ENCODE measurements at places on chromosomes 2 and 18.
A peak's percentile ranks its signal among the peaks of the same experiment; 100 is the strongest.

DNA sequence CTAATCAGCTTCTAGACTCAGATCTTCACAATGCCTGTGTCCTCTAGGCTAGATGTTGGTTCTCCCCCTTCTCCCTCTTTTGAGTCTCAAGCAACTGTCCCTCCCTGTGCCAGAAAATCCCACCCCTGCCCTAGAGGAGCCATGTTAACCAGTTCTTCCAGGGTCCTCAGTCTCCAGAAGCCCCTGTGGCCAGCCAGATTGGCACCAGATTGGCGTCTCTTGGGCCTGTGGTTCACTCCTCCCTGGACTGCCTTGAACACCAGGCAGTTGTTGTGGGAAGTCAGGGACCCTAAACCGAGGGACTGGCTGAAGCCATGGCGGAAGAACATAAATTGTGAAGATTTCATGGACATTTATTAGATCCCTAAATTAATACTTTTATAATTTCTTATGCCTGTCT lies 36.6 kb downstream of the CYP26B1 start:
- no peak for DNase-seq

DNA sequence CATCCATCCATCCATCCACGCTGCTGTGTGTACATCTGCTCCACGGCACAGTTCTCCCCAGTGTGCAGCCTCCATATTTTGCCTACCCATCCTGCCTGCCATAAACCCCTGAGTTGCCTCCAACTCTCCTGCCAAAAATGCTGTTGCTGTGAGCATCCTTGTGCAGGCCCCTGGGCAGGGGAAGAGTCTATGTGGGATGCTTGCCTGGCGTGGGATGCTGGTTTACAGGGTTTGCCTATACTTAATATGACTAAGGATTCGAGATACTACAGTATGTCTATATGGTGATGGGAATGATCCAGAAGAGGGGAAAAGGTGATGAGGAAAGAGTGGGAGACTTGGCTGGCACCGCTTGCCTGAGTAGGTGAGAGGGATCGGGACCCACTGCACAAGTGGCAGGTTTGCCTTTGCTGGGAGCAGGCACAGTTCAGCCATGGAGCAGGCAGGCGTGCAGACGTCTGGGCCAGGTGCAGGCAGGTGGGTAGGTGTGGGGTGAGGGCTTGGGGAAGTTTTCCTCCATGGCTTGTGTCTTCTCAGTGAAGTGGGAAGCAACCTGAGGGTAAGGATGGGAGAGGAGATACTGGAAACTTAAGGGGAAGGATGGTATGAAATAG lies 30.2 kb upstream of the FAHD2A start:
- DNase-seq: no peak

GRCh38 chr2:134081238-134081938 lies 172.5 kb upstream of the MGAT5 start:
- DNase-seq: no peak

- no peak for DNase-seq
These were observed 186.8 kb upstream of the SMAD7 start for GRCh38 chr18:49137585-49137984.

GRCh38 chr2:135876066-135876711 lies at the start of gene MCM6:
Gene MCM6, minus strand, starts transcription at chr2:135876443. Its CDS starts 78 bp downstream, at chr2:135876365.
- peak; percentile 97 for DNase-seq
